ENCODE measurements at places on chromosomes 2 and 18.

DNA sequence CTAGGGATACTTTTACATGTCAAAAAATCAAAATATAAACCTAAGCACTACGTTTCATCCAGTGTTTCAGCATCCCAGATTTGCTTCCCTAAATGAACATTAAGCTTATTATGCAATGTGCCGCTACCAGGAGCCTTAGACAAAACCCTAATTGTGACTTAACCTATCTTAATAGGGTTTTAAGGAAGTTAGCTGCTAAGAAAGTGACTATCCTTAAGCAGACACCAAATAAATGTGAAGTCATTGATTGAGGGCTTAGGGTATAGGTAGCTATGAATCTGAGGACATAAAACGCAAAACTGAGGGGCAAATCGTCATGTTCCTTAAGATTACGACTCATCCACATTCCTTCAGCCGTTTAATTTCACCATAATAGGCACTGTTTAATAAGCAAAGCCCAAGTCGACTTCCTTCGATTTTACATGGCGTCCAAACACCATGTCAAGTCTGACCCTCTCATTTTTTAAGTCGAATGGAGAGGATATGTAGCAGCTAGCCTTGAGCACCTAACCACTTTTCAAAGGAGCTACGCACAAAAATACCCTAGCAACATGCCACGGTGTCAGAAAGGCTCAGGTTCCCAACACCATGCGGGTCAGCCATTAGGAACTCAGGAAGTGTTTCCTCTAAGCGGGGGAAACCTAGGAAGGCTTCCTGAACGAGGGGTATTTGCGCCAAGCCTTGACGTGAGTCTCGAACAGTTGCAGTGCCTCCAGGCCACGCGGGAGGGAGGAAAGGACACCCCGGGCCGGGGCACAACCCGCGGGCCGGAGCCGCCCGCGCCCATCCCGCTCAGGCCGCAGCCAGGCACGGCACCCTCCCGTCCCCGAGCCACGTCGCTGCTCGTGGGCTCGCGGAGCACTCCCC lies 1.0 kb downstream of the HDLBP start:
- DNase-seq: no peak

DNA sequence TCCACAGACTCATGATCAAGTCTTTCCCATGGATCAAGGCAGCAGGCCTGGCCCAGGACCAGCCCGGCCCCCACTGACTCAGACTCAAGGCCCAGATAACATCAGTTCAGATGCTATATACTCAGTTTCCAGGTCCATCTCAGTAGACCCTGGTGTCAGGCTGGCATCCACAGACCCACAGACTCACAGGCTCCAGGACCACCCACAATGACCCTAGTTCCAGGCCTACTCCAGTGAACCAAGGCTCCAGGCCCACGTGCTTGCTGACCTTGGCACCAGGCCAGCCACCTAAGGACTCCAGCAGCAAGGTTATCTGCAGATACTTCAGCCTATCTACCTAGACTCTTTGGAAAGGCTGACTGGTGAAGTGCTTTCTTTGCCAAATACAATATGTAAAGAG lies 51.0 kb downstream of the KCNH7 start:
- no peak for DNase-seq

DNA sequence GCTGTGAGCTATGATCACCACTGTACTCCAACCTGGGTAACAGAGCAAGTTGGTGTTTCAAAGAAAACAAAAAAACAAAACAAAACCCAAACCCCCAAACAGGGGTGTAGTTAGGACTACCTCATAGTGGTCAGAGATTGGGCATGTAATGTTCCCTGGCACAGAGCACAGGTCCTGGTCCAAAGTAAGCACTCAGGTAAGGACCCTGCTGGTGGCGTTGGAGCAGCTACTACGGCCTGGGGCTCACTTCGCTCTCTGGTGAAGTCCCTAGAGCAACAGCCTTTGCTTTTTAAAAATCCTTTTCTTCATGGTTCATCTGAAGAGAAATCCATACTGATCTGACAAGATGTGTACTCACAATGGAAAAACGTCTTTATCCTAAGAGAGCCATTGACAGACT lies 130.4 kb downstream of the ZNF236 start:
- DNase-seq: no peak

GRCh38 chr2:73979021-73979420 lies 5.7 kb upstream of the TET3 start:
- DNase-seq: no peak

DNA sequence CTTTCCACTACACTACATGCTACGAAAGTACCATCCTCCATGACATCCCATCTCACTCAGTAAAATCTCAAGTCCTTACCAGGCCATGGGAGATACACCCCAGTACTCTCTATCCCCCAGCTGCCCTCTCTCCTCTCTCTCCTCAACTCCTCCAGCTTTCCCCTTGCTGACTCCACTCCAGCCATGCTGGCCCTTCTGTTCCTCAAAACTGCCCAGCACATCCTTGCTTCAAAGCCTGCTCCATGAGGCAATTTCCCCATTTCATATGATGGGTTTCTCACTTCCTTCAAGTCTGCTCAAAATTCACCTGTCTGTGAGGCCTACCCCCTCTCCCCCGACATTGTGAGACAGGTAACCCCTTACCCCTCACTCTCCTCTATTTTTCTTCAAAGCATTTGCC lies 8.6 kb downstream of the CHN1 start:
- DNase-seq: no peak

- DNase-seq: no peak
These were observed 32.1 kb downstream of the ASAP2 start for GRCh38 chr2:9238591-9239326.

DNA sequence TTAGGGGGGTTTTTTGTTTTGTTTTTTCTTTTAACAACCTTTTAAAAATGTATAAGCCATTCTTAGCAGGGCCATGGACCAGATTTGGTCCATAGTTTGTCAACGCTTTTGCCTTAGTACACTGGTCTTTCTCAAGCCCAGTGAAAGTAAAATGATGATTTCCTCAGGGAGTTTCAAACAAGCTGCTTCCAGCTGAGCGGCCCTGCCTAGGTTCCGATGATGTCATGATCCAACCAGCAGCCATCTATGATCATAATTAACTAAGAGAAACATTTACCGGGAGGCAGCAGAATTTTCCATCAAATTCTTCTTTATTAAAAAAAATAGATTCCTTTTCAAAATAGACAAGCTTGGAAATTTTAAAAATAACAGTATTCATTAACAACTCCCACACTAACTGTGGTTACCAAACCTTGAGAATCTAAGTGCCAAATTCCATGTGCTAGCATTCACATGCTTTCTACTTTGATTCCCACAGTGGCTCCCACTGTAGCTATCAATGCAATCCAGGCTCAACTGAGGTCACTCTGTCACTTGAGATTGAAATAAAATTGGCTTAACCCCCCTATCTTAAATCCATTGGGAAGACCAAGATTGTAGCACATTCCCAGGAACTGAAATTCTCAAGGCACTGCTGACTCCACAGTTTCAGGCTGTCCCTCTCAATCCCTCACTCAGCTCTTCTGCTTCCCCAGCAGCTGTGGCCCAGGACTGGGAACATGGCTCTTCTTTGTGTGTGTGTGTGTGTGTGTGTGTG lies 148.9 kb downstream of the RNF152 start:
- no peak for DNase-seq

DNA sequence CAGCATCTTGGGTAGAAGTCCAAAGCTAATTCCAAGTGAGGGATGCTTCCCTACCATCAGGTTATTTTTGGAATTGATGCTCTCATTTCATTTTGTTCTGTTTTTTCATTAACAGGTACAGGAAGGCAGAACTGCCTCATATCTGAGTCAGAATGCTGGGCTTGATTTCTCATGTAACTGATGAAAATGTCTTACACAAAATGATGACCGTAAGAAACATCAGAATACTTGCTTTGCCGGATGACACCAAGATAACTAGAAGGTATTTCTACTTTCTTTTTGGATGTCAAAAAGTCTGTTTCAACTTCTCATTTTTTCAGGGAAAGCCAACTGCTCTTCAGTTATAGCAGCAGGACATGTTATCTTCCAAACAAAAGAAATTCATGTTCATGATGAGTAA lies 62.6 kb downstream of the ETAA1 start:
- no peak for DNase-seq

DNA sequence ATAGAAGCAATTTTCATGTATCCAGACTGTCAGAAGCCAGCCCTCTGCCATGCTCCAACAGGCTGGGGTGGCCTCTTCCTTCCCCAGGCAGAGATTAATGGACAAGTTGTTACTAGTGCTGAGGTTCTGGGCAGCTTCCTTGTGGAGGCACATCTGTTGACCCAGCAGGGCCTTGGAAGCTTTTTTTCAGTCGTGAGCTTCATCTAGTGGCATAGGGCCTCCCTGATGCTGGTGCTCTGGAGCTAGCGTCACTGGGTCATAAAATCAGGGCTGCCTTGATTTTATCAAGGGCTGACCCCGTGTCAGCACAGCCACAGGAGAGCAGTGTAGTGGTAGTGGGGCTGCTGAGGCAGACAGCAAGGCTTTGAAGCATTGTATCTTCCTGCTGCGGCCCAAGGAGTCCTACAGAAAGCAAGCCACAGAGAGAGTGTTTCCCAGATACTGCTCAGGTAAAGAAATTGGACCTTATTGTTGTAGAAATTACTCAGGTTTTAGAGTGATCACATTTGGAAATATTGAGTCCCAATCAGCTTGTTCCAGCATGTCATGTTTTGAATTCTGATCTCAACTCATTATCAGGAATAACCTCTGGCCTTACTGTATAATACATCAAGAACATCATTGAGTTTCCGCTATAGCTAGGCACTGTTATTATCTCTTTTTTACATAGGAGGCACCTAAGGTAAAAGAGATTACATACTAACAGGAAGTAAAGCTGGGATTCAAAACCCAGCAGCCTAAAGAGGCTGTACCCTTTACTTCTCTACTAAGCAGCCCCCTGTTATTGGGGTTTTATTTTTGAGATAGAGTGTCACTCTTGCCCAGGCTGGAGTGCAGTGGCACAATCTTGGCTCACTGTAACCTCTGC lies 92.3 kb upstream of the ALPP start:
- DNase-seq: no peak

- DNase-seq: no peak
These were observed 459.7 kb downstream of the LRATD1 start for GRCh38 chr2:15092181-15092580.

- peak; percentile 67 for DNase-seq
These were observed at the start of gene ATP8B1 for GRCh38 chr18:57803103-57803969. ATP8B1 (minus strand) TSS chr18:57803315; CDS start chr18:57731807, 71,508 bp downstream.

GRCh38 chr2:68888038-68888704 lies 17.0 kb upstream of the BMP10 start:
- DNase-seq: no peak

GRCh38 chr2:181778621-181779201 lies 98.4 kb upstream of the NEUROD1 start:
- no peak for DNase-seq

DNA sequence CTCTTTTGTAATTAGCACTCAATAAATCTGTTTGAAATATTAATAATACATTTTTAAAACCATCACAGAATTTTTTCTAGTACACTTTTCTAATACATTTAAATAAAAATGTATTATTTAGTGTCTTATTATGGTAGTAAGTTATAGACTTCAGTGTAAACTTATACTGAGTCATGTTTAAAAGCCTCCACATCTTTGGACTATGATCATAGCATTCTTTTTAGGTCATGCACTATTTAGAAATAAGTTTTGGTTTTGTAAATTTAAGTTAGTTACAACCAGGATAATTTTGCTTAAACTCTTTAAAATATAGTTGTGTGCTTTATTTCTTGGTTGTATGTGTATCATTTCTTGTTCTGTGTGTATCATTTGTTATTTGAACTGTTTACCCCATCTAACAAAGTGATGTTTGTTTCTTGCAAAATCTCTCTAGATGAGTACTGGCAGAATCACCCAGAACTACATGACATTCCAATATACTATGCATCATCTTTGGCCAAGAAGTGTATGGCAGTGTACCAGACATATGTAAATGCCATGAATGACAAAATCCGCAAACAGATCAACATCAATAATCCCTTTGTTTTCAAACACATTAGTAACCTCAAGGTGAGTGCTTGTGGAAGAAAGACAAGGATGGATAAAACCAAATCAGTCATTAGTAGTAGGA lies 16.7 kb downstream of the CPSF3 start:
- no peak for DNase-seq

DNA sequence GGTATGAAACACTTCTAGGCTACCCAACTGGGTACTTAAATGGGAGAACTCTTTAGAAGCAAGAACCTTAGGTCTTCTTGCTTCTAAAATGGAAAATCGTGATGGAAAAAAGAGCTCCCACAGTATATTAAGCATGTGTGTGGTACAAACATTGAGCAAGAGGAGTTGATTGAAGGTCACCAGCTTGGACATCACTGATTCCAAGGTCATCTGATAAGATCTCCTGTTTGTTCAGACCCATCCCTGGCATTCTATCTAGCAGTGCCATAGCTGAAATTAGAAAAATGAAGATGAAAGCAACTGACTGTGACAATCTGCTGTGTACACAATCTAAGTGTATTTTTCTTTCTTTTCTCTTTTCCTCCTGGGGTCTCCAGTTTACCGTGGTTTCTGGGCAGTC lies 35.7 kb downstream of the TMEM182 start:
- DNase-seq: no peak

All from liver (tissue), 10 donors.